ENCODE measurements at places on chromosomes 7 and 10. TPM values are rescaled to one million over a fixed set of nuclear protein-coding genes. Genes with fewer than 3 reads are reported as not detected.

- no peak overlapping the region for H3K4me3 ChIP-seq
- no peaks in the 10 kb centered on the region for H3K4me1 ChIP-seq
- H3K27me3 ChIP-seq = no peaks in the 10 kb centered on the region
- H3K36me3 ChIP-seq = no peaks in the 10 kb centered on the region
- no peak overlapping the region for H3K27ac ChIP-seq
Measured at GRCh38 chr7:149050941-149051340, 22.6 kb upstream of the PDIA4 start.

- DNase-seq = no peak
- peaks cover 2% of the 10 kb centered on the region for H3K27me3 ChIP-seq
- H3K4me3 ChIP-seq = no peak overlapping the region
- no peaks in the 10 kb centered on the region for H3K4me1 ChIP-seq
- no peak overlapping the region for H3K27ac ChIP-seq
- no peaks in the 10 kb centered on the region for H3K36me3 ChIP-seq
Measured at GRCh38 chr7:10821156-10821555, 152.5 kb upstream of the PHF14 start.

Gene TMEM225B
- total RNA-seq = 0.36 TPM

Gene ARL3
- 12.2 TPM for total RNA-seq

Gene UCMA
- not detected for total RNA-seq

Gene NUTM2D
- total RNA-seq = 9.9 TPM

DNA sequence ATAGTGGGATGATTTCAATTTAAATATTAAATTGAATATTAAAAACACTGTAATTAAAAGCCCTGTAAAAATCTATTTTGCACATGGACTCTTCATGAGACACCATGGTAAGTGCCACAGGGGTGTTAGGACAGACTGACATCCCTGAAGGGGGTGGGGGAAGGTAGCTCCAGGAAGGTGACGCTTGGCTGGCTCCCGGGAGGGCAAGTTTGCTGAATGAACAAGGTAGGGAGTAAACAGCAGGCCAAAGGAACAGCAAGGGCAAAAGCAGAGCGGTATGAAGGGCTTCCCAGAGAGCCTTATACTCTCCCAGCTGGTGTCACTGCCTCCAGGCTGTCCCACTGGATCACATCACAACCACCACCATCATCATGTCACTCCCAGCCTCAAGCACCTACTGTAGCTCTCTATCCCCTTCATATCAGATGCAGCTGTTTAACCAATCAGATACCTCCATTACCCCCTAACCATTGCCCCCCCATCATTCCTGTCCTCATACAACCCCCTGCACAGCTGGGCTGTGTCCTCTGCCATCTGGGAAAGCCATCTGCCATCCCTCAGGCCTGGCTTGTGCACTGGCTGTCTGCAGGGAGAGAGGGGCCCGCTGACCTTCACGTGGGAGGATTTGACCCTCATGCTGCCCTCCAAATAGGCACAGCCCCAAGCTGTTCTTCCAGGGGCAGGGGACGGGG is 19.5 kb downstream of the HSPA12A start:
- no peak for DNase-seq
- H3K27ac ChIP-seq = no peak overlapping the region
- H3K4me1 ChIP-seq = peaks cover 22% of the 10 kb centered on the region
- H3K27me3 ChIP-seq = no peaks in the 10 kb centered on the region
- H3K4me3 ChIP-seq = no peak overlapping the region

- H3K27ac ChIP-seq = no peak overlapping the region
- peaks cover 5% of the 10 kb centered on the region for H3K4me1 ChIP-seq
- H3K27me3 ChIP-seq = no peaks in the 10 kb centered on the region
Measured at GRCh38 chr7:11077816-11078215, 104.1 kb downstream of the PHF14 start.

DNA sequence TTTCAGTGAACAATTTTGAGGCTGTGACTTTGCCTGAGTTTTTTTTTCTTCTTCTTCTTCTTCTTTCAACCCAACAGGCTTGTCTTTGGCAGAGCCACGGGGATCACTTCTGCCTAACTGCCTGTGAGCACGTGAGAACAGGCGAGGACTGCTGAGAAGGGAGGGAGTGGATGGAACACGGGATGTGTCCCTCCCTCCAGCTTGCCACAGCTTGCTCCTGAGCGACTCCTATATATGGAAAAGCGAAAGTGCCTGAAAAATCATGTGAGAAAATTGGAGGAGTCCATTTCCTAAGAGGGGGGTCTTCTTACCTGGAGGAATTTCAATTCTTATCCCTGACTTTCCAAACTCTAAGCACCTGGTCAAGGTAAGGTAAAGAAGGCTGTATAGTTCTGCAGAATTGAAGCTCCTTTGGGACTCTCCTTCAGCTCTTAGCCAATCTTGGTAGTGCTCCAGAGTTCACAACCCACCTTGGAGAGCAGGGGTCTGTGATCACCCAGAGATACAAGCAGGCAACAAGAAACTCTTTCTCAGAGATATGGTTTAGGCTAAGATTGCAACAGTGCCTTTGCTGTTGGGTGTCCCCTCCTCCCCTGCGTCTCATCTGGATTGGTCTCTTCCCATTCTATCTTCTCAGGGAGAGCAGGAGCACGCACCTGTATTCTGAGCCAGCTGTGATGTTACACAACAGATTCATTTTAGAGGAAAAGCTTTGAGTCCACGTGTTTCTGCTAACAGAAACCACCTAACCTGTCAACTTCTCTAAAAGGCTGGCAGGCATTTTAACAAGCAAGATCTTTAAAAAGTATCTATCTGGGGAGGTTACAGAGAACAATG is at the start of gene MAT1A:
MAT1A (minus strand) TSS at position 208 of the 837 bp plus-strand sequence. CDS start 235 bp downstream, outside the sequence.
- no peak for DNase-seq
- H3K4me3 ChIP-seq = peak within 1 kb of the TSS; percentile 8
- peaks cover 3% of the 10 kb centered on the region for H3K4me1 ChIP-seq

DNA sequence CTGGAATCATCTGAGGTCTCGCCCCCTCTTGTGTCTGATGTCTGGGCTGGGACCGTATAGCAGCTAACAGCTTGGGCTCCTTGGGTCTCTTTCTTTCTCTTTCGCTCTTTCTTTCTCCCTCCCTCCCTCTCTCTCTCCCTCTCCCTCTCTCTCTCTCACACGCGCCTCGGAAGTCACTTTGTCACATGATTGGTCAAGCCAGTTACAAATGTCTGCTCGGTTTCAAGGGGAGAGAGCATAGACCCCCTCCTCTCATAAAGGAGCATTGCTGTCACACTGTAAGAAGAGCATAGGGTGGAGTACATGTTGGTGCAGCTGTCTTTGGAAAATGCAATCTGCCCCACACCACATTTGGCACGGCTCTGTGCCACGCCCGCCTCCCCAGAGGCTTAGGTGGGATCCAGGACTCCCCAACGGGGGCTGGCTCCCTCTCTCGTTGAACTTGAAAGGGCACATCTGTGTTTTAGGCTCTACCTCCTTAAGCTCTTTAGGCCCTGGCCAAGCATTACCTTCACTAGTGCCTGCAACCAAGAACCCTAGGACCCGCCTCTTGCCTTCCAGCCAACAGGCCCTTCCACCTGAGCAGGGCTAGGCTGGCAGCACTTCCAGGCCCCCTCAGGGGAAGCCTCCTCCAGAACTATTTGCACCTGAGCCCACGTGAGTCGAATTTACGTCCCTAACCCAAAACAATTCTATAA is 61.9 kb upstream of the CACUL1 start:
- no peak overlapping the region for H3K27ac ChIP-seq
- no peaks in the 10 kb centered on the region for H3K36me3 ChIP-seq
- peaks cover 13% of the 10 kb centered on the region for H3K27me3 ChIP-seq
- no peaks in the 10 kb centered on the region for H3K4me1 ChIP-seq
- no peak overlapping the region for H3K4me3 ChIP-seq

Gene JAKMIP3
- total RNA-seq = 0.10 TPM

Gene CHAT
- total RNA-seq = 0.62 TPM

DNA sequence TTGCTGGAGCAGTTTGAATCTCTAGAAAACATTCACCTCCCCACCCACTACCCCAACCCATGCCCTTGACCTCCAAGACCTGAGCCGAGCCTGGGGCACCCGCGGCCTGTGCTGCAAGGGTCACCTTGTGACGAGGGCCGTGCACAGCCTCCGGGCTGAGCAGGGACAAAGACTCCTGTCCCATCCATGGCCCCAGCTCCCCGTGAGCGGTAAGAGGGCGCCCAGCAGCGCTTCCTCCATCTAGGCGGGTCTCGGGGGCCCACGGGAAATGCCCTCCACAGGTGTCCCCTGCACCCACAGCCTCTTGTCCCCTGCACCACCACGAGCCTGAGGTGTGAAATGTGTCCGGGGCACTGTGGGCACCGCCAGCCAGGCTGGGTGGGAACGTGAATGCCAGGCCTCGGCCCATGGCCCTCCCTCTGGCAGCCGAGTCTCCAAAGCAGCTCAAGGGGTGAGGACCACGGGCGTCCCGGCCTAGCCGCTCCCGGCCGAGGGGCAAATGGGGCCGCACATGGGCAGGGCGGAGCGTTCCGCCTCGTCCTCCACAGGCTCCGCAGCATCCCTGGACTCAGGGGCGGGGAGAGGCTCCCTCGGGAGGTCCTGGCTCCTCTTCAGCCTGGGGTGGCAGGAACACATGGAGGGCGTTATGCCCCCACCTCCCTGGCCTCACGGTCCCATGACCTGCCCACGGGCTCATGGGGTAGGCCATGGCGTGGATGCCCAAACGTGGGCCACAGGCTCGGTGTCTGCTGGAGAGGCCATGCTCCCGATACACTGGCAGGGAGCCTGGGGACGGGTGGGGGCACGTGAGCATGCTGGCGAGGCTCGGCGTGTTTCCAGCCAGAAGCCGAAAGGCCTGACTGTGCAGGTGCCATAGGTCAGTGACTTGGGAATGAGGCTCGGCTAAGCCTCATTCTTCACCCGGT is 21.1 kb downstream of the DPYSL4 start:
- no peaks in the 10 kb centered on the region for H3K27me3 ChIP-seq
- no peak overlapping the region for H3K27ac ChIP-seq
- DNase-seq = no peak
- H3K4me1 ChIP-seq = no peaks in the 10 kb centered on the region

DNA sequence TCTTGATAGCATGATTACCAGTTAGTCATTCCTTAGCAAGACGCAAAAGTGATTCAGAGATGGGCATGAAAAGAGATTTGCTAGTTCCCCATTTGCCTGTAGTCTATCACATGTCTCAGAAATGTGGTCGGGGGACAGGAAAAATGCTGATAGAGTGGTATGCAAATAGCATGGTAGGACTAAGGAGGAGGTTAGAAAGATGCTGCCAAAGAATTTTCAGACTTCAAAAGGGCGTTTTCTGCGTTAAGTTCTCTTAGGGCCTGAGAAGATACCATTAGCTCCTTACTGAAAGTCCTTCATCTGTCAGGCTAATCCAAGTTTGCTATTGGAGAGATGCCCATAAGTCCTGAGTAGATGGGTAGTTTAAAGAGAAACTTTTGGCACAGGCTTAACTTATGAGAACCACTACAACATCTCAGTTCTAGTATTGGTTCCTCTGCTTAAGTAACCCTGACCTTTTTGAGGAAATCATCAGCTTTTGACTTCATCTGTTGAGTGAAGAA is 2.7 kb downstream of the CALD1 start:
- no peak overlapping the region for H3K27ac ChIP-seq
- no peak for DNase-seq
- H3K36me3 ChIP-seq = peaks cover 5% of the 10 kb centered on the region
- peaks cover 50% of the 10 kb centered on the region for H3K4me1 ChIP-seq
- no peak overlapping the region for H3K4me3 ChIP-seq
- no peaks in the 10 kb centered on the region for H3K27me3 ChIP-seq
